ENCODE measurements at places on chromosomes 6 and 20.

- no peak for DNase-seq
Measured at GRCh38 chr6:142335415-142335814, 33.6 kb downstream of the ADGRG6 start.

- DNase-seq = no peak
Measured at GRCh38 chr6:135532559-135532958, 35.0 kb upstream of the AHI1 start.

- no peak for DNase-seq
Measured at GRCh38 chr6:6700407-6701270, 112.1 kb downstream of the LY86 start.

DNA sequence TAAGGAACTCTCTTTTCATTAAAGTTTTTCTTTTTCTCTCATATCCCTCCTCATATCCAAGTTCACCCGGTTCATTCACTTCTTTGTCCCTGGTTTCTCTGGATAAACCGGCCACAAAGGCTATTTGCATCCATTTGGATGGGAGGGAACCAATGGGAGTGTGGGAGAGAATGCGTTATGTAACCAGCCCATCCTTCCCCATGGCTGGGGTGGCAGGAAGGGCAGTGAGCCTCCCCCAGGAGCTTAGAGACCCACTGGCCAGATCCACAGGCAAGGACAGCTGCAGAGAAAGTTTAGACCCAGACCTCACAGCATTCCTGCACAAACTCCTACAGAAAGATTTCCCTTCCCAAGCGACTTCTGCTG, 10.7 kb downstream of the CASS4 start:
- DNase-seq = no peak

GRCh38 chr6:82954356-82954755, 111.3 kb downstream of the UBE3D start:
- no peak for DNase-seq

- peak; percentile 75 for DNase-seq
Measured at GRCh38 chr6:52577778-52578463, 1.1 kb upstream of the TRAM2 start.

- DNase-seq = no peak
Measured at GRCh38 chr6:69578361-69578890, 218.4 kb downstream of the LMBRD1 start.

DNA sequence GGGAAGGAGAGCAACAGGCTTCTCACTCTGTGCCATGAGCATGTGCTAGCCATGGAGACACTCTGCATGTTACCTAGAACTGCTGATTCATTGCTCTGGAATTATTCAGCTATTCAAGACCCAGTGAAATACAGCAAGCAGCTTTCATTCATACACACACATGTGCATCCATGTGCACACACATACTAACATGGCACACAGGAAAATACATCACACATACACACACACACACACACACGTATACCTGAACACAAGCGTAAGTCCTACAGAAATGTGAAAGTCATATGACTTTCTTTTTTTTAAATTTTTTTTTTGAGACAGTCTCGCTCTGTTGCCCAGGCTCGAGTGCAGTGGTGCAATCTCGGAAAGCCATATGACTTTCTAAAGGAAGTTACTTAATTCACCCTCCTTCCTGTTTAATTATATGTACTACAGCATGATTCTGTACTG, 108.2 kb upstream of the NFATC2 start:
- peak; percentile 29 for DNase-seq

GRCh38 chr6:34145161-34146020, 496 bp downstream of the GRM4 start:
- DNase-seq = no peak

DNA sequence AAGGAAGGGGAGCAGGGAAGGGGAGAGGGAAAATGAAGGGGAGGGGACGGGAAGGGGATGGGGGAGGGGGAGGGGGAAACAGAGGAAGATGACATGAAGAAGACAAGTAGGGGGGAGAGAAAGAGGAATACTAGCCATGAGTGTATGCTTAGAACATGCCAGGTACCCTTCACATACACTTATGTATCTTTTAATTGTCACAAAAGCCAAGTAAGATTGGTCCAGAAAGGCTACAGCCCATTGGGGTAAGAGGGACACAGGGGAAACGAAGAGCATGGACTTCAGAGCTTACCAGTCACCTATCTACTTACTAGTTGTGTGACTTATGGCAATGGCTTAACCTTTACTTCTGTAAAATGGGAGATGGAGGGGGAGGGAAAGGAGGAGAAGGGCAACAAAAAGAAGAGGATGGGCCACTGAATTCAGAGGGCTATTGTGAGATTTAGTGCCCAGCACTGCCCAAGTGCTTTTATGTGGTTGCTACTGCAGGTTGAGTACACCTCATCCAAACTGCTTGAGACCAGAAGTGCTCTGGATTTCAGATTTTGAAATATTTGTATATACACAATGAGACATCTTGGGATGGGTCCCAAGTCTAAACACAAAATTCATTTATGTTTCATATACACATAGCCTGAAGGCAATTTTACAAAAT, 90.3 kb downstream of the ARHGAP18 start:
- no peak for DNase-seq

GRCh38 chr6:163384510-163384909, 30.0 kb upstream of the QKI start:
- no peak for DNase-seq
